ENCODE measurements at places on chromosomes 1 and 21.

GRCh38 chr1:31373056-31373896, at the start of gene FABP3:
Gene FABP3, minus strand, starts transcription at chr1:31373076. Its CDS starts 62 bp downstream, at chr1:31373014.
- peak within 1 kb of the TSS; percentile 70 for H3K4me3 ChIP-seq

DNA sequence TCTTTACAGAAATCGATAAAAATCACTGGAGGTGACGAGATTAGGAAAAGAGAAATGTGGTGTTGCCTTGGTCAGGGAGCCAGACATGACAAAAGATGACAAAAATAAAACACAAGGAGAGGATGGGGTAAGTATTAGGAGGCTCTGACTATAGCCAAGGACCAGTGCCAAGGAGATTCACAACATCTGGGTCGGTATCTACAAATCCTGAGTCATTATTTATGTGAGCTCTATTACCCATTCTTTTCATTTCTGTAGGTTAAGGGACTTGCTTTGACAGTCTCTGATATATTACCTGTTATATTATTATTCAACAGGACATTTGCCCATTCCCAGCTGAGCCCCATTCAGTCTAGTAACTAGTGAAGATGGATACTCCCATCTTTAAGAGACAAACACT, 120.8 kb downstream of the TYW3 start:
- H3K27ac ChIP-seq = no peak overlapping the region
- DNase-seq = no peak
- no peaks in the 10 kb centered on the region for H3K4me1 ChIP-seq
- H3K36me3 ChIP-seq = no peaks in the 10 kb centered on the region
- no peak overlapping the region for H3K4me3 ChIP-seq

DNA sequence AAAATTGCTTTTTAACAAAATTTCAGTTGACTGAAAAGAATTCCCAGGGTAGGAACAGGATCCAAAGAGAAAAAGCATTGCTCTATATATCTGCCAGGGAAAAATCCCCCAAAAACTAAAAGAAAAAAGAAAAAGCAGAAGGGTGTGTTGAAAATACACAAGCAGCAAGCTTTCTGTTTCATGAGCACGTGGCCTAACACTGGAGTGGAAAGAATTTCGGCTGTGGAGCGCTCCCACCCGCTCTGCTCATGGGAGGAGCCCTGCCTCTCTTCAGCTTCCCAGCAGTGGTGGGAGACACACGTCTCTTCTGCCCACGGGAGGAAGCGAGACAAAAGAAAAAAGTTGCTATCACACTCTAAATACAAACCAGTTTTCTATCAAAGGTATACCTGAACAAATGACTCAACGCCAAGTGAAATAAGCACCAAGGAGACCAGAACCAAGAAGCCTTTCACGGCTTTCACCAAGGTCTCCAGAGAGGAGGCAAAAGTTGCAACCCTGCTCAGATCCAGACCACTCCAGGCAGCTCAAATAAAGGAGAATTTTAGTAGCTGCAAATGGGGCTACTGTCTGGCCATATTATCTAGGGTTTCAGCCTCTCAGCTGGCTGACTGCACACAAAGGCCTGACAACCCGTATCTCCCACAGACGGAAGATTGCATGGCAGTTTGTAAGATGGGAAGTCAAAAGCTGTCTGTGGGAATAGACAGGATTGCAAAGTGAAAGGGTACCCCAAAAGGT, 29.5 kb upstream of the ZNF496 start:
- H3K36me3 ChIP-seq = no peaks in the 10 kb centered on the region
- no peak overlapping the region for H3K27ac ChIP-seq
- no peak overlapping the region for H3K4me3 ChIP-seq
- H3K27me3 ChIP-seq = peaks cover 24% of the 10 kb centered on the region
- DNase-seq = no peak

- no peak overlapping the region for H3K27ac ChIP-seq
- no peak overlapping the region for H3K4me3 ChIP-seq
- no peaks in the 10 kb centered on the region for H3K36me3 ChIP-seq
- peaks cover 26% of the 10 kb centered on the region for H3K27me3 ChIP-seq
- DNase-seq = no peak
- H3K4me1 ChIP-seq = no peaks in the 10 kb centered on the region
Measured at GRCh38 chr1:3687504-3687903, 35.2 kb downstream of the TP73 start.

GRCh38 chr1:208309771-208310170, 65.6 kb upstream of the PLXNA2 start:
- no peak overlapping the region for H3K4me3 ChIP-seq
- H3K36me3 ChIP-seq = no peaks in the 10 kb centered on the region
- DNase-seq = no peak
- H3K4me1 ChIP-seq = no peaks in the 10 kb centered on the region

DNA sequence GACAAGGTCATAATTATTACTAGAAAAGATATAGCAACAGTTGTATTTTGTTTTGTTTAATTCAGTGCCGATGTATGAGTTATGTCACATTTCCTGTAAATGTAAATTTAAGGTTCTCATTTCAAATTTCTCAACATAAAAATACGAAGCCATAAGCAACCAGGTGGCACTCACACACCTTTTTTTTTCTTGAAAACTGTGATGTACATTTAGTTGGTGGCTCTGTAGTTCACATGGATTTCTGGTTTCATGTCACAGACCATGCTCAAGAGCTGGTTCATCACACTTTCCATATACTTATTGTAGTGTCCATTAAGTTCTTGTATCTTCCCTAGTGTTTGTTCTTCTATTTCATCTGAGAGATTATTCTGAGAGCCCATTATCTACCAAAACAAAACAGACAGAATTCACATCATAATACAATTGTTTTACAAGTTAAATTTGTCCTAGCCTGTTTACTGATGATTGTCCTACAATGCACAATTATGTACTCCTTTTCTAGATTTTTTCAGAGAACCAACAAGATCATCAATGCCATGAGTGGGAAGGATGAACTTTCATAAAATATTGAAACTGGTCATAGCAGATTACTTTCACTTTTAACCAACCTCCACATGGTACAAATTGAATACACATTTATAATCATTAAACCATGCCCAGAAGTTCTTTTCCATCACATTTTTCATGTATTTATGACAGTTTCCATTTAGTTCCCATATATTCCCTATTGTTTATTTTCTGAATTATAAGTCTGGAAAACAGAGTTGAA, 17.1 kb downstream of the ATP6V1G3 start:
- no peaks in the 10 kb centered on the region for H3K27me3 ChIP-seq
- peaks cover 2% of the 10 kb centered on the region for H3K36me3 ChIP-seq
- peak overlapping the region; percentile 76 for H3K4me3 ChIP-seq
- peaks cover 82% of the 10 kb centered on the region for H3K4me1 ChIP-seq
- peak overlapping the region; percentile 89 for H3K27ac ChIP-seq

DNA sequence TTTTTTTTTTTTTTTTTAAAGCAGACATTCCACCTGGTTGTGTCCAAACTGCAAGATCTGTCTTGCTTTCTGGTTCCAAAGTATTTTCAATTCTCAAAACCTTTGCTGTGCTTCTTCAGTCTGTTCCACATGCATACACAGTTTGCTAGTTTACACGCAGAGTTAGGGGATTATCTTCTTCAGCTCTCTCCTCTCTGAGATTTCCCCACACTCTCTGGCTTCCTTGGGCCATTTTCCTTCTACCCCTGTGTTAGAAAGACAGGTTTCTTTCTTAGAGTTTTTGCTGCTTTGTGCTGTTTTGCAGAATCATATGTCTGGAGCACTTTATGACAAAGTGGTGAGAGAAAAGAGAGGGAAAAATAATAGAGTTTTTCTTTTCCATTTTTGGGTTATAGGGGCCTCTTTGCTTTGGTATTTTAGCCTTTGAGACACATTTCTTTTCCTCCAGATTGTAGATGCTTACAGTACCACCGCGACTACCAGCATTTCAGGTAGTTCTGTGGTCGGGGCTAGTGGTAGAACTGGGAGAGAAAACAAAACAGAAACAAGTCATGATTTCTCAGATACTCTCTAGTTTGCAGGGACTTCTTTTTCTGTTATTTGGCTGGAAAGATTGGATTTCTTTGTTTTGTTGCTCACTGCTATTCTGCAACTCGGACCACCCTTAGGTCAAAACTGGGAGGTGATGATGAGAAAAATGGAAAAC, 66.3 kb downstream of the RABGAP1L start:
- no peak overlapping the region for H3K27ac ChIP-seq
- H3K4me1 ChIP-seq = peaks cover 6% of the 10 kb centered on the region
- H3K27me3 ChIP-seq = no peaks in the 10 kb centered on the region

DNA sequence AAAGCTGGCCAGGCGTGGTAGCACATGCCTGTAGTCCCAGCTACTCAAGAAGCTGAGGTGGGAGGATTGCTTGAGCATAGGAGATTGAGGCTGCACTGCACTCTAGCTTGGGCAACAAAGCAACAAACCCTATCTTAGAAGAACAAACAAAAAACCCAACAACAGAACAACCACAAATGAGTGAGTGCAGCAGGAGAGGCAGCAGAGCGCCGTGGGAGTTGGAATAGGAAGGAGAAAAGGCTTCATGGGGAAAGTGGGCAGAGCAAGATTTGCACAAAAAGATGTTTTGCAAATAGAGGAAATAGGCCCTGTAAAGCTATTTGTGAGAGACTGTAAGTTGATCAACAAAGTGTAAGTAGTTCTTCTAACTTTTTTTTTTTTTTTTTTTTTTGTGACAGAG, 19.6 kb downstream of the SMAP2 start:
- peak overlapping the region; percentile 93 for H3K27ac ChIP-seq
- peak; percentile 29 for DNase-seq
- H3K36me3 ChIP-seq = peaks cover 53% of the 10 kb centered on the region

DNA sequence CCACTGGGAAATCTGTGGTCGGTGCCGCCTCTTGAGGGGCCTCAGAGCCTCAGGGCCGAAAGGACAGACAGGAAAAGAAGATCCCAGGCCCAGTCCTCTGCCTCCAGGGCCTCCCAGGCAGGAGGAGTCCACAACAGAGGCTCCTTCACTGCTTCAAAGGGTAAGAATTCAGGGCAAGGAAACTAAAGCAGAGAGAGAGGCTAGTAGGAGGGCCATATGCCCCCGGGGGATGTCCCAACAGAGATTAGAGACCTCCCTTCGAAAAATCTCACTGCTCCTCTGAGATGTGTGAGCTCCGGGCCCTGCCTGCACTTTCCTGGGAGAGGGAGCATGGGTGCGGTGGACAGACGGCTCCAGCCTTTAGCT, 465.9 kb downstream of the NPHP4 start:
- H3K27ac ChIP-seq = no peak overlapping the region
- H3K4me1 ChIP-seq = no peaks in the 10 kb centered on the region
- DNase-seq = no peak
- no peak overlapping the region for H3K4me3 ChIP-seq
- H3K27me3 ChIP-seq = peaks cover 5% of the 10 kb centered on the region

DNA sequence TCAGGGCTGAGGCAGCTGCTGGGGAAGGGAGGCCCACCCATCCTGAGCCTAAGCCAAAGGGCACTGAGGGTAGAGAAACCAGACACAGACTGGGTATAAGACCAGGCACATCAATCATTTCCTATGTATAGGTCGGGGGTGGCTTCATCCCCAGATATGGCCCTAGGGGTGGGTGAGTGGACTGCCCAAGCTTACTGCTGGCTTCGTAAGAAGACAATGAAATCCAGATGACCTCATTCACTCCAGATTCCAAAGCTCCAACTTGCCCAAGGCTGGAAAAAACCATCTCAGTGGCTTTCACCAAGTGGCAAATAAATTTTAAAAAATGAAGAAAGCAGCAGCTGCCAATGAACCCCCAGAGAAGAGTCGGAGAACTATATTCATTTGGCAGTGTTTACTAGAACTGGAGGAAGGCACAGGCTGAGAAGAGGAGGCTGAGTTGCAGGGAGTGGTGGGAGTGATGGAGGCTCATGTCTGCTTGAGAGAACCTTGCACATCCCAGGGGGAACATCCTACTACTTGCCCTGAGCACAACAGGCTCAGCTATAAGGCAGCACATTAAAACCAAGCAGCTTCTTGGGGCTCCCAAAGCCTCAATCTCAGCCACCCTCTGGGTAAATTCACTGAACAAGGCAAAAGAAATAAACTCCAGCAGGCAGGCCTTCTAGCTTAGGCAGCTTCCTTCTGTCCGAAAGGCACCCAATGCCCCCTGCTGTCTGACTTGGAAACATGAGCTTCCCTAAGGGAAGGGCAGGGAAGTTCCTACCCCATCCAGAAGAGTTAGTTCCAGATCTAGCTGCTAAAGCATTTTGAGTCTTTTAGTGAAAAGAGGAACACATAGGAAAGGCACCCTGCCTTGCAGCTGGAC, 14.1 kb downstream of the PEA15 start:
- H3K4me1 ChIP-seq = no peaks in the 10 kb centered on the region
- peak overlapping the region; percentile 15 for H3K27ac ChIP-seq
- H3K4me3 ChIP-seq = no peak overlapping the region
- no peak for DNase-seq
- H3K27me3 ChIP-seq = no peaks in the 10 kb centered on the region
